Stimulated activated CD8-positive, alpha-beta memory T cell treated with anti-CD3 and anti-CD28 coated beads, Interleukin-15, amount 100 ng/mL, for 48 hours (primary cell): ENCODE measurements at places on chromosomes 11 and 22.
A peak's percentile ranks its signal among the peaks of the same experiment; 100 is the strongest.

GRCh38 chr22:25829237-25829636, 87.2 kb downstream of the MYO18B start:
- no peak for DNase-seq

- DNase-seq: no peak
Observed at GRCh38 chr11:35304386-35304775, 115.0 kb downstream of the SLC1A2 start.

DNA sequence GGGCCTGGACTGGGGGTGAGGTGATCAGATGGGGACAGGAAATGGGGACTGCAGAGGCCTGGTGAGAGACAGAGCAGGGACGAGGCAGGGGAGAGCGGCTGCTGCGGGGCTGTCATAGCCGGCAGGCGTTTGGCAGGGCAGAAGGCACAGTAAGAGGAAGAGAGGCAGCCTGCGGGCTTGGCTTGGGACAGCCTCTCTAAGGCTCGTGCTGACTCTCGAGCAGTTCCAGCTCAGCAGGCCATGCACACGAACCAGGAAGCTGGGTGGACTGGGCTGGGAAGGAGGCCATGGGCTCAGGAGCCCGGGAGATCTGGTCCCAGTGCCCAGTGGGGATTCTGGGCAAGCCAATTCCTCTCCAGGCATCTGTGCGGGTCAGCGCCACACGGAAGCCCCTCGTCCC, 19.6 kb upstream of the EIF3D start:
- no peak for DNase-seq

DNA sequence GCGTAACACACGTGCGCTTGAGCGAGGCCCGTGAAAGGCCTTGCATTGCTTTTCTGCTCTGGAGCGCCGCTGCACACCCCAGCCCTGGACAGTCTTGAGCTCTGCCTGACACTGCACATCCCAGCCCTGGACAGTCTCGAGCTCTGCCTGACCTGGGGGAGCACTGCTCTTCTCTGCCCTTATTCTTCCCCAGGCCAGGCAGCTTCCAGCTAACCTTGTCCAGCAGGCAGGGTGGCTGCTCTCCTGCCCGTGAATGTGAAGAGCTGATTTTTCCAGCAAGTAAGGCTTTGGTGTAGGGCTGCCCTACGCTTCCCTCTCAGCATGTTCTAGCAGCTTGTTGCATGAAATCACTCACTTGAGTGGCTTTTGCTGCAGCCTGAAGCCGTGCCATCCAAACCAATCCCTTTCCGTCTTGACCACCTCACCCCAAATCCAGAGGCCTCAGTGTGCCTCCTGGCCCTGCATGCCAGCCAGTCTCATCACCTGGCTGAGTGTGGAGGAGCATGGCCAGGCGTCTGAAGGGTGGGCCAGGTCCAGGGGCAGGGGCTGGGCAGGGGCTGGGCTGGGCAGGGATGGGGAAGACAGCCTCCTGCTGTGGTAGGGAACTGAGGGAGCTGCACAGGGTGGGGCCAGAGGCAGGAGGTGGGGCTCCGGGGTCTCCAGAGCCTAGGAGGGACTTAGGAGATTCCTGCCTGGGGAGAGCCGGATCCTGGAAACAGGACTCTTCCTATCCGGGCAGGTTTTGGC, 89.5 kb upstream of the B3GAT1 start:
- no peak for DNase-seq

- DNase-seq: no peak
Observed at GRCh38 chr11:120563703-120564572, 52.4 kb downstream of the GRIK4 start.

GRCh38 chr22:35866651-35867050, 149.0 kb downstream of the APOL5 start:
- DNase-seq: no peak

GRCh38 chr11:115379528-115379927, 124.7 kb downstream of the CADM1 start:
- DNase-seq: no peak

GRCh38 chr11:72568861-72569260, 105.4 kb downstream of the PDE2A start:
- no peak for DNase-seq

DNA sequence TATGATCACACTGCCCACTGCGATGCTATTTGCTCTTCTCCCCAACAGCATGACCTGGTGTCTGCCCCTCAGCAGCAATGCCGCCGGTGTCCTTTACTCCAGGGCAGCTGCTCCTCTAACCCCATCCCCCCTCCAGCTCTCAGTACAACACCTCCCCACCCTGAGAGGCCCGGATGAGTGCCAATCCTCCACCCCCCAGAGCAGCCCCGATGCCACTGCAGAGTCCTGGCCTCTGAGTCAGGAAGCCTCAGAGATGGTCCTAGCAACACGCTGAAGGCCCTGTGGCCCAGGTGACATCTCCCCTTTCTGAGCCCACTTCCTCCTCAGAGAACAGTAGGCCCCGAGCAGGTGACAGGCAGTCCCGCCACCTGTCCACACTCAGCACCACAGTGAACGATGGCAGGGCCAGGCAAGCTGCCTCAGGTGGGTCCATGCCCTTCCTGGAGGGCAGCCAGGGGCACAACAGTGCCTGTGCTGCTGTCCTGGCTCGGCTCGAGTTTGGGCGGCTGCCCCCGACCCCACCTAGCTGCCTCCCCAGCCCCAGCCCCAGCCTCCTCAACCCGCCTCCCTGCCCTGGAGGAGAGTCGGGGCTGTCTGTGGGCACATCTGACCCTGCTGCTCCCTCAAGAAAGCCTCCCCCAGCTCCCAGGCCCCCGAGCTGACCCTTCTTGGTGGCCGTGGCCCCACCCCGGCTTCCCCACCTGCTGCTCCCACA, 3.9 kb upstream of the NDUFS8 start:
- no peak for DNase-seq

DNA sequence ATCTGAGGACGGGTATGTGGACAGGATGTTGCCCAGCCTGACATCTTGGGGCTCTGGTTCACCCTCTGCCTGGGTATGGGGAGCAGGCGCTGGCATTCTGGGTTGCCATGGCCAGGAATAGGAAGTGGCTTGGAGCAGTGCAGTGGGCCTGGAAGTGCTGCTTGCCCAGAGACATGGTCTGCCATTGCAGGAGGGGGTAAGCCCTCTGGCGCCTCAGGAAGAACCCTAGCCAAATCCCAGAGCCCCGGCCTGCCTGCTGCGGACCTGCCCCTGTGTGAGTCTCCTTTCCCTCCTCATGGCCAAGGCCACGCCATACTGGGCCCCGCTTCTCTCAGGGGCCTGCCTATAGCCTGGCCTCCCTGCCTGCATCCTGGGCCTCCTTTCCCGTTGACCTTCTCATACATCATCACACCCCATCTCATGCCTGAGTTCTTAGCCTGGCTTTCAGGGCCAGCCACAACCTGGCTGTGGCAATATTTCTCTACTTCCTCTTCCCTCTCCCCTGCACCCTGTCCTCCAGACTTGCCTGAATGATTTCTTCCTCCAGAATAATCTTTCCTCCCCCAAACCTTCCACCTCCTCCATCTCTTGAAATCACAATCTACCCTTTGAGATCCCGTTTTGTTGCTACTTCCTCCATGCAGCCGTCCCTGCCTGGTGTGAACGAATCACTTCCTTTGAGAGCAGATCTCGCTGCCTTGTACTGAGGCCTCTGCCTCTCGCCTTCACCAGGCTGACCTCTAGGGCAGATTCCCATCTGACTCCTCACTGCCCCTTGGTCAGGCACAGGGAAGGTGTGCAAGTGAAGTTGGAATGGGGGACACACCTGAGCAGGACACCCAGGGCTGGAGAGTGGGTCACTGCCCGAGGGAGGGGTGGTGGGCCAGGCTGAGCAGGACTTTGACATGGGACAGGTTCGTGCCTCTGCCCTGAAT, 5.2 kb downstream of the CAPN5 start:
- no peak for DNase-seq

GRCh38 chr11:66637557-66638176, 836 bp upstream of the RBM4 start:
- no peak for DNase-seq

GRCh38 chr11:13952668-13953067, 9.9 kb upstream of the SPON1 start:
- no peak for DNase-seq

DNA sequence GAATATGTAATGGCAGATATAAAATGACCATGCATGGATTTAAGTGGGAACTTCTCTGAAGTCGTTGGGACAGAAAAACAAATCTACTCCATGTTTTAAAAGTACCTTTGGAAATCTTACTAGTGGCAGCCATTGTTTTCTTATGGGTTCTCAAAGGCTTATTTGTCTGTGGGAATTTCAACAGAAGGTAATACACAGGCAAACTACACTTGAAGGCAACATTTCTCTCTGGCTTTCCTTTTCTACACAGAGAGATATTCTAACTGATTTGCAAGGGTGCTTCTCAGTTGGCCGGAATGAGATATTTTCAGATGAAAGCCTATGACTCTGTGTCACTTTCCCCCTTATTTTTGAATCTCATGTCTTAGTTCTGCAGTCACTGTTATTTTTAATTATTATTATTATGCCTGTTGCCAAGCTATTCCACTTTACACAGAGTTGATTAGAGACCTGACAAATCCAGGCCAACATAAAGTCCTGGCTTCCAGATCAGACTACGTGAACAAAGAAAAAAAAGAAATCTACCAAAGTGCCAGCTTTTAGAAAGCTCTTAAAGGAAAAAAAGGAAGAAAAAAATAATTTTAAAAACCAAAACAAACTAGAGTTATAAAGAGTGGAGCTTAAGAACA, 18.9 kb upstream of the PSMA1 start:
- no peak for DNase-seq

GRCh38 chr11:64330888-64331287, 9.1 kb upstream of the CCDC88B start:
- DNase-seq: no peak

GRCh38 chr11:117456027-117456720, 128.5 kb downstream of the CEP164 start:
- DNase-seq: peak; percentile 39

DNA sequence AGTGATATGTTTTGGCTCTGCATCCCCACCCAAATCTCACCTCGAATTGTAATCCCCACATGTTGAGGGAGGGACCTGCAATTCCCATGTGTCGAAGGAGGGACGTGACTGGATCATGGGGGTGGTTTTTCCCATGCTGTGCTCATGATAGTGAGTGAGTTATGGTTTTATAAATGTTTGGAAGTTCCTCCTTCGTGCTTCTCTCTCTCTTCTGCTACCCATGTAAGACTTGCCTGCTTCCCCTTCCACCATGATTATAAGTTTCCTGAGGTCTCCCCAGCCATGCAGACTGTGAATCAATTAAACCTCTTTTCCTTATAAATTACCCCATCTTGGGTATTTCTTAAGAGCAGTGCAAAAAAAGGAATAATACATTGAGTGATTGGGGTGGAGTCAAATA, 7.3 kb upstream of the CEP295 start:
- no peak for DNase-seq

- no peak for DNase-seq
Observed at GRCh38 chr11:130671801-130672700, 223.6 kb downstream of the ADAMTS15 start.

DNA sequence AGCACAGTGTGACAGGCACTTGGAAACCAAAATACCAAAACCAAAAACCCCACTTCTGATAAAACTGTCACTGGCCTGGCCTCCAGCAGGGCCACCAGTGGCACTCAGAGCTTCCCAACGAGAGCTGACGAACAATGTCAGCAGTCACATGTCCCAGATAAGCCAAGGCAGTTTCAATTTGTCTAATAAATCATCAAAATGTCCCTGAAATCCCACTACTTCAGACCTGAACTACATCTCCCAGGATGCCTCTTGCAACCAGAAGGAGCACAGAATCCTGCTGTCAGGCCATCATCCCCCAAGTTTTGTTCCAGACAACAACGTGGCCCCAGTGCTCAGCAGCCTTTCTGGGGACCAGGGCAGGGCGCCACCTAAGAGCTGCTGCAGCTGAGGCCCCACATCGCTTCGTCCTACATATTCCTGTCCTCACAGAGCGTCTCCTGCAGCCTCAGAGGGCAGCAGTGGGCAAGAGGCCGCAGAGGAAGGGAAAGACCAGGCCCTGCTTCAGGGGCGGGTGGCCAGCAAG, 25.1 kb downstream of the LRFN4 start:
- DNase-seq: no peak

GRCh38 chr11:61153593-61154095, 7.6 kb downstream of the VPS37C start:
- DNase-seq: no peak

DNA sequence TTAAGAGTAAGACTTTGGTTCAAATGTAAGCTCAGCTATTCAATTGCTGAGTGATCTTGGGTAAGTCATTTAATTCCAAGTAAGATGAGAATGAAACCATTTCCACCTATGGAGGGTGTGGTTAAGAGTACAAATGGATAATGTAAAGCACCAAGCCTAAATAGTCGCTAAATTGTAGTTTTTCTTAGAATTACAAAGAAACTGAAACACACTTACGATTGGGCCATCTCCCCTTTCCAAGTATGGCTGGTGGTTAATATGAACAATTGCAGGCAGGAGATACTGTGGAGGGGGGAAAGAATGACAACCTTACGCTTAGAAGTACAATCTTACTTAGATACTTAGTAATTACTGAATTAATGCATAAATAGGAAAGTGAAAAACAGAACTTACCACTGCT, 8.2 kb downstream of the DDX17 start:
- no peak for DNase-seq

GRCh38 chr11:128482512-128483191, 104.7 kb downstream of the ETS1 start:
- DNase-seq: no peak

GRCh38 chr11:95335989-95336388, 105.0 kb upstream of the SESN3 start:
- DNase-seq: no peak

DNA sequence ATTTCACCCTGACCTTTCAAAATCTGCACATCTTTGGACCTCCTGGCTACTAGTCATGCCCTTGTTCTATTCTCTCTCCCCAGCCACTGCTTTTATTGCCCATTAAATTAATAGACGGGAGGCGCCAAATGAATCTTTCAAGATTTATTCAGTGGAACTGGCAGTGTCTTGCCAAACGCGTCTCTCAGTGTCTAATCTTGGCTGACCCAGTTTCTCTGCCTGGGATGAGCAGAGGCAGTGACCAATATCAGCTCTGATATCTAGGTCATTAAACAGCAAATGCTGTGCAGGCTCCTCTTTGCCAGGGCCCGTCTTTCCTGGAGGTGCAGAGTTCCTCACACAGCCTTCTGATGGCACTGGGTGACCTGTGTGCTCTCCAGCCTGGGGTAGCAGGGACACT, 74.0 kb downstream of the TRAF6 start:
- no peak for DNase-seq
